ENCODE measurements at places on chromosomes 12 and 14. TPM values are rescaled to one million over a fixed set of nuclear protein-coding genes. Genes with fewer than 3 reads are reported as not detected.

Gene C3AR1
- total RNA-seq: not detected

Gene OTOGL
- not detected for total RNA-seq

Gene ADAM21
- not detected for total RNA-seq

Gene EIF2S3B
- 0.45 TPM for total RNA-seq

Gene IL22
- total RNA-seq: not detected

Gene PPFIA2
- not detected for total RNA-seq

Gene CYP46A1
- total RNA-seq: 0.19 TPM

Gene PLBD2
- 34.4 TPM for total RNA-seq

Gene TMCC3
- total RNA-seq: 1.5 TPM

Gene CEBPE
- not detected for total RNA-seq

Gene NOXRED1
- total RNA-seq: not detected

Gene C1RL
- total RNA-seq: 15.6 TPM

Gene MAP3K9
- 4.3 TPM for total RNA-seq

Gene NRIP2
- not detected for total RNA-seq

Gene RAD9B
- total RNA-seq: 0.13 TPM

Gene TAS2R7
- not detected for total RNA-seq

Gene MYH7
- not detected for total RNA-seq

Gene ABCC9
- total RNA-seq: not detected

Gene SYCP3
- total RNA-seq: not detected

Gene TMEM30B
- 0.09 TPM for total RNA-seq

Gene KRT6C
- total RNA-seq: not detected

Gene ANP32D
- total RNA-seq: not detected

Gene P2RX2
- total RNA-seq: not detected

Gene CMTM5
- not detected for total RNA-seq

Gene REP15
- total RNA-seq: 0.45 TPM

Gene LTB4R2
- 2.0 TPM for total RNA-seq

Gene CELA1
- total RNA-seq: not detected

Gene AGAP2
- total RNA-seq: 0.34 TPM

Gene ZFHX2
- total RNA-seq: 1.5 TPM

Data from A549 treated with ZK216348 at 1 μM for 4 hours (cell line).